Stromal cell of bone marrow (primary cell): ENCODE measurements at places on chromosomes 12 and 14.

GRCh38 chr12:6057700-6058099, 66.8 kb downstream of the VWF start:
- no peak for DNase-seq

- no peak for DNase-seq
Observed at GRCh38 chr14:43858981-43859380, 648.1 kb downstream of the FSCB start.

GRCh38 chr12:91774434-91774921, 371.2 kb downstream of the BTG1 start:
- DNase-seq: no peak

GRCh38 chr14:94584591-94585280, 3.5 kb downstream of the SERPINA5 start:
- no peak for DNase-seq

- DNase-seq: no peak
Observed at GRCh38 chr14:50659327-50659974, 8.7 kb downstream of the SAV1 start.

DNA sequence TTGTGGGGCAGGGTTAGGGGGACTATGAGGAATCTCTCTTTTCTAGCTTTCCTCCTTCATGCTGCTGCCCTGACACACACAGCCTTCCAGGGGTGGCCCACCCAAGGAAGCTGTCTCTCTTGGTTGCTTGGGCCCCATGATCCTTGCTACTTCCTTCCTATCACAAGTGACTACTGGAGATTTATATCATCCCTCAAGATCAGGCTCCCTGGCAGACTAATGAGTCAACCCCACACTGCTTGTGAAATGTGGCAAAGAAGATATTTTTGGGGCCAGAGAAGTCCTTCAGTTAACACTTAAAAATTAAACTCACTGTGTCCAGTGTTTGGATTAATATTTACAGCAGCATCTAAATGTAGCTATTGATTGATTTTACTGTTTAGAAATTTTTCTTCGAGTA, 1.5 kb downstream of the OR4E1 start:
- no peak for DNase-seq

- DNase-seq: peak; percentile 49
Observed at GRCh38 chr14:55512421-55512820, 67.6 kb upstream of the KTN1 start.

DNA sequence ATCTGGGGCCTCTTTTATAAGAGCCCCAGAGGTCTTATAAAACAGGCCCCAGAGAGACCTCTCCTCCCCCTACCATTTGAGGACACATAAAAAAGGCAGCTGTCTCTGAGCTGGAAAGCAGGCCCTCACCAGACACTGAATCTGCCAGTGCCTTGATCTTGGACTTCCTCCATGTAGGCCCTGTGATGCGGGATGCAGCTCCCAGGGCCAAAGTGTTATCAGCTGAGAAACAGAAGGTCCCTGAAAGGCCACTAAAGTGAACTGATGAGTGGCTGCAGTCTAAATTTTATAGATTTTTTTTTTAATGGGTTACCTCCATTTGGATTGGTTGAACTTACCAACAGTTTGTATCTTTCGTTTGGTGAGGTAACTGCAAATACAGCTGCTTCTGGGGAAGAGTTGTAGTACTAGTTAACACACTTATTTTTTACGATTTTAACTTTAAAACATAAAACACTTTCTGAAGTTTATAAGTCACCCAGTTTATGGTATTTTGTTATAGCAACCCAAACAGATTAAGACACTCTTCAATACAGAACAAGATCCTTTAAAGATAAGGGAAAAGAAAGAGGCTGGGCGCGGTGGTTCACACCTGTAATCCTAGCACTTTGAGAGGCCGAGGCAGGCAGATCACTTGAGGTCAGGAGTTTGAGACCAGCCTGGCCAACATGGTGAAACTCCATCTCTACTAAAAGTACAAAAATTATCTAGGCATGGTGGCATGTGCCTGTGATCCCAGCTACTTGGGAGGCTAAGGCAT, 5.6 kb upstream of the GUCY2C start:
- no peak for DNase-seq

GRCh38 chr12:21662122-21662792, 4.6 kb upstream of the LDHB start:
- DNase-seq: no peak

GRCh38 chr14:95437715-95438114, 78.7 kb downstream of the SYNE3 start:
- DNase-seq: no peak

- DNase-seq: no peak
Observed at GRCh38 chr14:100643426-100643825, 56.2 kb upstream of the BEGAIN start.

DNA sequence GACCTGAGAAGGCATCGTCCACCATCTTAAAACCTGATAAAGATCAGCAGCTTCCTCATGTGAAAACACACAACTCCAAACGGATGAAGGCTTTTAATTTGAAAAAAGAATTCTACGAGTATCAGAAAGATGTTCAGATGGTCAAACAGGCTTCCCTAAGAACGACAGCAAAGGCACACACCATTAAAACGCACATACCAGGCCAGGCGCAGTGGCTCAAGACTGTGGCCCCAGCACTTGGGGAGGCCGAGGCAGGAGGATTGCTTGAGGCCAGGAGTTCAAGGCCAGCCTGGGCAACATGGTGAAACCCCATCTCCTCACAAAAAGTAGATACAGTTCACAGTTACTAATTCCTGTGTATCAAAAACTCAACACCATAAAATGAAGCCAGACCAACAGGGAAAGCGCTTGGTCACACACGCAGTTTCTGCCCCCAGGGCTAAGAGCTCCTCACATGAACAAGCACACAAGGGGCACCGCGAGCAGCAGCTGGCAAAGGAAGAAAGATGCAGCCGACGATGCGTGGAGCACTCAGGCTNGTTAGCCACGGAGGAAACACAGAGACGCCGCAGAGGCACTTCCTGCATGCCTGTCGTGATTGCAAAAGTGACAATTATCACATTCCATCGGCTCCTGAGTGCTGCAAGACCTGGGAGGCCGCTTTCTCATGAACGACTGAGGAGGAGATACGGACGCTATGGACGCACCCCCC, 78.0 kb downstream of the NOC4L start:
- no peak for DNase-seq

- no peak for DNase-seq
Observed at GRCh38 chr14:51242545-51243490, 2.8 kb downstream of the TMX1 start.

GRCh38 chr12:130226126-130226525, 63.9 kb downstream of the FZD10 start:
- no peak for DNase-seq

DNA sequence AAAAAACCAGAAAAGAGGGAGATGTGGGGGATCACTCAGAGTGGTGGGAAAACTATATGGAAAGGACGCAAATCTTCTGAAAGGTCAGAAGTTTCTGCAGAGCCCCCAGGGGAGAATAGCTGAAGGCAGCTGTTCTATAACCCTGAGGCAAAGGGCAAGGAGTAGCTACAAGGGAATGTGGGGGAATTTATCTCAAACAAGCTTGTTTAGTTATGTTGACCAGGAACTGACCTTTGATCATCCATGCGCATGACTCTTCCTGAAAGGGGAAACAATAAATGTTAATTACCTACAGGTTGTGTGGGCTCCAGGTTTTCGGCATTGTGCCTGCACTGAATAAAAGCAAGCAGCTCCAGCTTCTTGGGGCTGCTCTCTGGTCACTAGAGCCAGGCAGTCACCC, 968.5 kb downstream of the AACS start:
- DNase-seq: no peak

GRCh38 chr12:25236190-25236589, 14.5 kb downstream of the KRAS start:
- DNase-seq: no peak

- peak; percentile 25 for DNase-seq
Observed at GRCh38 chr12:67077617-67078016, 191.5 kb upstream of the CAND1 start.

GRCh38 chr14:102589761-102590290, 2.6 kb upstream of the RCOR1 start:
- DNase-seq: no peak

DNA sequence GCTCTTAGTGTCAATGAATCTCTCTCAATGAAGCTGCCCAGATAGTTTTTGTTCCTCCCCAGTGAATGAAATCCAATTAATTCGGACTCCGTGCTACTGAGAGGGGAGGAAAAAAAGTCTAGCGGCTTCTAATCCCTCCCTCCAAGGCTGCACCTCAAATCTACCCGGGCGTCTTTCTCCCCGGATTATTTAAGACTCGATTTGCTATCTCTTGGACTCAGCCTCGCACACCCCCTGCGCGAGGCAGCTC, 134 bp downstream of the DUSP6 start:
- no peak for DNase-seq

DNA sequence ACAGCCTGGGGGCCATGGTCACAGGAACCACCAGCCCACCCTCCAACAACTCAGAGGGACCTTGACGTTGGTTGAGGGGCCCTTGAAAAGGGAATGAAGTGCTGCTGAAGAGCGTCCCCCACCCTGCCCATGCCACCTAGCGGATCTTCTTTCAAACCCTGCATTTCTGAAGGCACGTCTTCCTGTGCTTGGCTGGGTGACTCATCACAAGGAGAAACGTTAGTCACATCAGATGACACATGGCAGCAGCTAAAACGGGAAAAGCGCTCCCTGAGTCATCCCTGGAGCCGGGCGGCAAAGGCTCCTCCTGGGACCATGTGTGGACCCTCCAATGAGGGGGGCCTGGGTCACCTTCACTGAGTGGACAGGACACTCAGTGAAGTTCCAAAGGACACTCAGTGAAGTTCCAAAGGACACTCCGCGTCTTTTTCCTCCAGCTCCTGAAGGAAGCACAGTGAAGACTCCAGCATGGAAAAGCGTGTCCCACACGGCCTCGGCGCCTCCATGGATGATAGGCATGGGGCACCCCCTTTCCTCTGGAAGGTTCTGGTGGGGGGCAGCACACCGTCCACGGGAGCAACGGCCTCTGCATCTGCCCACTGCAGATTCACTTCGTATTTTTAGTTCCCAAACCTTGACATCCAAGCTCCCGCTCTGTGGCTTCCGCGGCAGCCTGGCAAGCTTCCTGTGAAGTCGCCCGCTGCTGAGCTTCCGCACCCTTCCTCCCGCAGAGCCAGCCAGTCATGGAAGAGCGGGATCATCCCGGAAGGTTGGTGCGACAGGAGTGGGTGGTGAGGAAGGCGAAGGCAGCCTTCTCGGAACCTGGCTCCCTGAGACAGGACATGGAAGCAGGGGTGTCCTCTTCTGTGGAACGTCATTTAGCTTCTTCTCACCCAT, 383.4 kb downstream of the VRK1 start:
- peak; percentile 28 for DNase-seq

GRCh38 chr12:86174188-86174587, 82.0 kb downstream of the MGAT4C start:
- DNase-seq: no peak

- DNase-seq: no peak
Observed at GRCh38 chr12:100953217-100953616, 158.6 kb downstream of the ANO4 start.

GRCh38 chr14:24483604-24484252, 24.3 kb downstream of the CMA1 start:
- DNase-seq: no peak

GRCh38 chr14:84420221-84420620, 1109.7 kb upstream of the FLRT2 start:
- no peak for DNase-seq

GRCh38 chr12:101086490-101087135, 123.4 kb downstream of the SLC5A8 start:
- no peak for DNase-seq

DNA sequence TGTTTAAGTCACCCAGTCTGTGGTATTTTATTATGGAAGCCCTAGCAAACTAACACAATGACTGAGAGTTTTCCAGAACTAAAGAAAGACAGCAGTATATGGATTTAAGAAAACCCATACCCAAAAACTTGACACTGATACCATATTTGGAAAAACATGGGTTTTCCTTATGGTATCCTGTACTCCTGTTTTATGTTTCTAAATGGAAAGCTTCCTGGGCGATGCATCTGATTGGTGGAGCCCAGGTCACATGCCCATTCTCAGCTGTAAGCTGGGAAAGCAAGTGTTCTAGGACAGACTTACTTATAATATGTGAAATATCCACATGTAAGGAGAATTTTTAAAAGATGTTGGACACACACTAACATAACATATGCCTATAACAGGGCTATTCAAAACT, 4.5 kb upstream of the RNASE4 start:
- peak; percentile 2 for DNase-seq

DNA sequence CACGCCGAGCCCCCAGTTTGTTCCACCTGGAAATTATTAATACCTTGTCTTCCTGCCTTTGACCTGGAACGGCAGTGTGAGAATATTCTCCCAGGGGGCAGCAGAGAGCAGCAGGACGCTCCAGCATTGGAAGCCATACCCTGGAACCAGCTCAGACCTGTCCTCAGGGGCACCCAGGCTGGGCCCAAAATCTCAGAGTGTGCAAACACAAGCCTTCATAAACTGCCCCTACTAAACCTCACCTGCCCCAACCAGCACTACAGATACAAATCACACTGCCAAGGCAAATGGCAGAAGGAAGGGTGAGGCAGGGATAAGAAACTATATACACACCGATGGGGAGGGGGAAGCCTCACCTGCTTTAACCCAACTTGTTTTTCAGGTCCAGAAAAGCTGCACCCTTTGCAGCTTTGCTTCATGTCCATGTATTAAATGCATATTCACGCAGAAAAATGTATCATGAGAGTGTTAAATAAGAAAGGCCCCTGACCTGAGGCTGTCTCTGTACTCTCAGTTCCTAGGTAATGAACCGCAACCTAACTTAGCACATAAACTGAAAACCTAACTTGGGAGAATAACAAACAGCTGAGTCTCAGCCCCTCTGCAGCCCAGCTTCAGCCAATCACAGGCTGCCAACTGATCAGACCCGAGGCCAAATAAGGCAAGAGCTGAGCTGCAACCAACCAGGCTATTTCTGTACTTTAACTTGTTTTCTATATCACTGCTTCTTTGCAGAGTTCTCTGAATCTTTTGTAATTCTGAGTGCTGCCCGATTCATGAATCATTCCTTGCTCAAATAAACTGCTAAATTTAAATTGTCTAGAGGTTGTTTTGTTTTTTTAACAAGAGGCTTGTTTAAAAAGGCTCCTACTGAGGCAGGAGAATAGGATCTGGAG, 130.1 kb downstream of the SPTSSA start:
- DNase-seq: peak; percentile 15

GRCh38 chr14:45621731-45622130, 368.7 kb upstream of the MIS18BP1 start:
- no peak for DNase-seq

- DNase-seq: no peak
Observed at GRCh38 chr14:89851106-89851505, 103.4 kb downstream of the EFCAB11 start.

DNA sequence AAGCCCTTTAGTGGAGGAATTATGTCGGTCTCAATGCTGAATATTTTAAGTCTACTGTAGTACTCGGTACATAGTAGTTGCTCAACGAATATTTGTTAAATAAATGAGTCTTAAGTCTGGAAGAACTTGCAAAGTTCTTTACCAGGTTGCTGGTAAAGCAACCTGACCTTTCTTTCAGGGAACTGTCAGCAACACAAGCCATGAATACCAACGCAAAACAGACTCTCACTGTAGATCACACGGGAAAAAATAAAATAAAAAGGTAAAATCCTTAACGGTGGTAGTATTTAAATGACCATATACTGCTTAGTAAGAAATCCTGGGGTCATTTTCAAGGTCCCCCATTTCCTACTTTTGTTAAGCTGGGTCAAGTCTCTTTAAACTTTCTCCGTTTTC, 447 bp upstream of the NUBPL start:
- DNase-seq: no peak
